ENCODE measurements at places on chromosomes 16 and 17.

- DNase-seq = no peak
Measured at GRCh38 chr17:28749516-28750177, 5.8 kb downstream of the TRAF4 start.

- DNase-seq = no peak
Measured at GRCh38 chr17:42002792-42003301, 14.4 kb downstream of the DNAJC7 start.

DNA sequence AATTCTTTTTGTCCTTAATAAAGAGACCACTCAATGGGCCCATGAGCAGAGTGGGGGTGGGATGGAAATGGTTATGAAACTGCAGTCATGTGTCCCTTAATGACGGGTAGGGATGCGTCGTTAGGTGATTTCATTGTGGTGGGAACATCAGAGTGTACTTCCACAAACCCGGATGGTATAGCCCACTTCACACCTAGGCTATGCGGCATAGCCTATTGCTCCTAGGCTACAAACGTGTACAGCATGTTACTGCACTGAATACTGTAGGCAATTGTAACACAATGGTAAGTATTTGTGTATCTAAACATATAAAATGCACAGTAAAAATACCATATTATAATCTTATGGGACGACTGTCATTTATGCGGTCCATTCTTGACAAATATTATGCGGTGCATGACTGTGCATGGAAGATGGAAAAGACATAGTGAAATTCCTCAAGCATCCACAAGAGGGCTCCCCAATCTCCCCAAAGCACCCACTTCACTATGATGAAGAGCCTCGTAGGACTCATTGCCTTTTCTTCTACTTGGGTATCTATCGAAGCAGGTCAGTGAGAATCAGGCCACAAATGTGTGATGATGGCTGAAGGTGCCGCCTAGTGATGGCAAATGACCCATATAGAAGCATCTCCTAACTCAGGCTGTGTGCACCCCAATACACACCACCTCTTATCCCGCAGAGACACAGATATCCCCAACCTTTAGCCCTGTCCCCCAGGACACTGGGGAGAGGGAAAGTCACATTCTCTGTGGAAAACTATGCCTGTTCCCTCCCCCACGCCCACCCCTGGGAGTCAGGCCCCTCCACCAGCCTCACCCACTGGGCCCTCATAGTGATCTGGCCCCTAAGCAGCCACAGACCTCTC lies 43.5 kb downstream of the TBX21 start:
- DNase-seq = peak; percentile 63

GRCh38 chr17:238071-238963 lies 56.9 kb upstream of the DOC2B start:
- DNase-seq = no peak

DNA sequence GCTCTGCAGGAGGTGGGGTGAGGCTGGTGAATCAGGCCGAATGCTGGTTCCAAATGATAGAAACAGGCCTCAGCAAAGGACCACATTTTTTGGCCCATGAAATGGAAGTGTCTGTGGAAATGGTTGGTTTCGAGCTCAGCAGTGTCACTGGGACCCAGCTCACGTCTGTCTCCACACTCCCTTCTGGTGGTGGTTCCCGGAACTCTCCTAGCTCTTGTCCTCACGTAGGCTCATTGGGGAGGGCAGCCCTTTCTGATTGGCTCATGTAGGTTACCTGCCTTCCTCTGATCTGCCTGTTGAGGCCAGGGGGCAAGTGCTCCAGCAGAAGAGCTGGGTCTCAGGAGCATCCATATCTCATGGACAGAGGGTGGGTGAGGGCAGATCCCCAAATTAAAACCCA lies 4.0 kb downstream of the ALG1 start:
- DNase-seq = no peak

DNA sequence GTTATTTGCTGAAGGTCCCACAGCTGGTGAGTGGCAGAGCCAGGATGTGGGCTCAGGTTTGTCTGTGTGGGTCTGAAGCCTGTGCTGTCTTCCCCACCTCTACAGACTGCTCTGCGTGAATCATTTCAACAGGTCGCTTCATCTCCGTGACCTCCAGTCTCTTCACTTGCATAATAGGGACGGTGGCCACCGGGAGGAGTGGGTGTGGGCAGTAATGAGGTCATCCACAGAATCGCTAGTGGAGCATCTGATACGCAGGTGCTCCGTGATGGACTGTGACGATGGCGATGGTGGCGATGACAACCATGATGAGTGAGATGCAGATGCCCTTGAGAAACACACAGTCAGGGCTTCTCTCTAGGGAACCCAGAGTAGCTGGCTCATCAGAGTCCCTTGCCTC lies 120.2 kb downstream of the RAP1GAP2 start:
- DNase-seq = no peak

GRCh38 chr17:74619077-74619673 lies 4.4 kb downstream of the CD300E start:
- no peak for DNase-seq

GRCh38 chr16:63473725-63474124 lies 1437.5 kb upstream of the CDH8 start:
- no peak for DNase-seq

DNA sequence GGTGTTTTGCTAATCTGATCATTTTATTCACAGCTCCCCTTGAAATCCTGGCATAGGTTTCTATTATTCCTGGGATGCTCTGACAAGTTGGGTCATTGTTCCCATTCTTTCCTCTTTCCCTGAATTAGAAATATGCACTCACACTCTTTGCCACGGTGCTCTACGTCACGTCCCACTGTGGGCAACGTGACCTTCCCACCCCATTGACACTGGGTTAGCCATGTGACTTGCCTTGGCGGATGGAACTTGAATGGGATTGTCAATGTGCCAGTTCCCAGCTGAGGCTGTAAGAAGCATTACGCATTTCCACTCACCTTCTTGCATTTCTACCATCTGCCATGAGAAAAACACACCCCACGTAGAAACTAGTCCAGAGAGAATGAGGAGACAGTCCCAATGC lies 492.4 kb downstream of the SHISA9 start:
- no peak for DNase-seq

- DNase-seq = no peak
Measured at GRCh38 chr17:65698381-65699061, 137.1 kb upstream of the AXIN2 start.

DNA sequence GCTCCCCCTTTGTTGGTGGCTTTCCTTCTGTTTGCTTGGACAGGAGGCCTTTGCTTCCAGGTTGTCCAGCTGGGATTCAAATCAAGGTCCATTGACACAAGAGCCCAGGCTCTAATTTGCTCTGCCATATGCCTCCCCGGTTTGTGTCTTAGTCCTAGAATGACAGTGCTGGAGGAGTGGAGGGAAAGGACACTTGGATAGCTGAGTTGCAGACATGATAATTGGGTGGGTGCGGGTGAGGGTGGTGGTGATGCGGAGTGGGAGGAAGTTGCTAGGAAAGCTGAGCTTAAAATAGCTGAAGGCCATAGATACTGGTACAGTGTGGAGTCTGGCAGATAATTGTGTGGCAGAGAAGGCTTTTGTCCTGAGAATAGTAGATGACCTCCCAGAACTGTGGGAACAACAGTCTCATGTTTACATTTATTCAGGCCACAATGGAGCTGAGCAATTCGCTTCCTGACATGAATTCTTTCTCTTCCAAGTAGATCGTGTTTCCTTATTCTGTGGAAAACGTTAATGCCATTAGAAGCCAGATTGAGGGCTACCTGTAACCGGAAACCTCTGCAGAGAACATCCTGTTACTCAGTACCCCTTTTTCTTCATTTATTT lies 23.8 kb downstream of the SEC14L1 start:
- DNase-seq = no peak

- DNase-seq = no peak
Measured at GRCh38 chr16:1545044-1546040, 11.9 kb downstream of the TMEM204 start.

DNA sequence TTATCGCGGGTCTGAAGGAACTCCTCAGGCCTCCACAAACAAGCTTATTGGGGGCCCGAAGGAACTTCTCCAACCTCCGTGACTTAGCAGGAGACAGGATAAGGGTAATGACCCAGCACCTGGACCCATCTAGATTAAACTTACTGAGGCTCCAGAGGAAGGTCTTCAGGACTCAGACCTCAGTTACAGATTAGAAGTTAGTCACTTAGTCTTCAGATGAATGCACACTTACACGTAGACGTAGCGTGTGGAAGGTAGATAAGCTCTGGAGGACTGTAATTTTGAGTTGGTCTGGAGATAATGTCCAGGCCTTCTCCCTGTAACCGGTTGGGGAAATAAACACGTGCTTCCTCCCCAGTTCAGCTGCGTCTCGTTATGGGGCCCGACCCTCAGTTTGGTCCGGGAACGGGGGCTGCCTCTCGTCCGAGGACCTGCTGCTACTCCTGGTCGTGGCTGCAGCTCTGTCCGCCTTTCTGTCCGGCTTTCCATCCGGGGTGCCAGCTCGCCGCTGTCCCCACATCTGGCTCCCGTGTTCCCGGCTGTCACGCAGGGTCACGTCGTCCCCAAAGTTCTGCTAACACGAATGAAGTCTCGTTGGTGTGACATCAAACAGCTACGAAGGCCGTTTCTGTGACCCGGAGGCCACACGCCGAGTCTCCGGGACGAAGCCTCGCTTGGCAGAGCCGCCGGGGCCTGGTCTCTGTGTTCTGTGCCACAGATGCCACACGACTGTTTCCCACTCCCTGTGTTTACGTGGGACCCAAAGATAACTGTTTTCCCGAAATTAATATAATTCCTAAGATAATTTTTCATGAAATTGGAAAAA lies 11.8 kb upstream of the SECTM1 start:
- DNase-seq = no peak

DNA sequence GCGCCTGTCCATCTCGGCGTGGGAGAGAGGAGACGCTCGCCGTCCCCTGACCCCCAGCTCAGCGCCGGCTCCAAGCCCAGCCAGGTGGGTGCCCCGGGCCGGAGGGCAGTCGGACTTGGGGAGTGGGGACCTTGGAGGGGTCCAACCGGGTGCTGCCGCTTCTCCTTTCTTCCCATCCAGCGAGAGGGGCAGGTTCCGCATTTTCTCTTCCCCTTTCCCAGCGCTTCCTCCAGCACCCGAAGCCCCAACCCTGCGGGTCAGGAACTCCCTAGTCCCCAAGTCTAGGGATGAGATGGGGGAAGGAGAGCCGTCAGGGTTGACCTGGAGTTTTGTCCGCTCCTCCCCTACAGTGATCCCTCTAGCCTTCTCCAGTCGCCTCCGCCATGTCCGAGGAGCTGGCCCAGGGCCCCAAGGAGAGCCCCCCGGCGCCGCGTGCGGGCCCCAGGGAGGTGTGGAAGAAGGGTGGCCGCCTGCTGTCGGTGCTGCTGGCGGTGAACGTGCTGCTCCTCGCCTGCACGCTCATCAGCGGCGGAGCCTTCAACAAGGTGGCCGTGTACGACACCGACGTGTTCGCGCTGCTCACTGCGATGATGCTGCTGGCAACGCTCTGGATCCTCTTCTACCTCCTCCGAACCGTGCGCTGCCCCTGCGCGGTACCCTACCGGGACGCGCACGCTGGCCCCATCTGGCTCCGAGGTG lies at the start of gene OTOP2:
Gene OTOP2, plus strand, starts transcription at position 24 of the 699 bp plus-strand sequence. Its CDS starts 360 bp downstream, at position 384.
- DNase-seq = no peak

DNA sequence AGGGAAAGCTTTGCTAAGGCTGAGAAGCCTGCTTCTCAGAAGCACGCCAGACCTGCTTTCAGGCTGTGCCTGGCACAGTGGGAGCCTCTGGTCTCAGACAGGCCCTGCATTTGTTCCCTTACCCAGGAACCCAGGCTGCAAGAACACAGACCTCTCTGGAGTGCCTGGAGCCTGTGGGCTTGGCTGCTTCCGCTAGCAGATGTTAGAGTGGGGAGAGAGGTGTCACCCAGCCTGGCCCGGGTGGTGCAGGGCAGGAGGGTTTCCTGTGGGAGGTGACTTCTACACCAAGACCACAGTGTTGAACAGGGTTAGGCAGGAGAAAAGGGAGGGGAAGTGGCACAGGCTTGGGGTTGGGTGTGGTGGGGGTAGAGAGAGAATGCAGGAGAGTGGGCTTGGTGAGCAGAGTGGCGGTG lies 35.8 kb upstream of the ADGRG1 start:
- no peak for DNase-seq

GRCh38 chr17:4946312-4946976 lies 1.9 kb downstream of the PFN1 start:
- no peak for DNase-seq

DNA sequence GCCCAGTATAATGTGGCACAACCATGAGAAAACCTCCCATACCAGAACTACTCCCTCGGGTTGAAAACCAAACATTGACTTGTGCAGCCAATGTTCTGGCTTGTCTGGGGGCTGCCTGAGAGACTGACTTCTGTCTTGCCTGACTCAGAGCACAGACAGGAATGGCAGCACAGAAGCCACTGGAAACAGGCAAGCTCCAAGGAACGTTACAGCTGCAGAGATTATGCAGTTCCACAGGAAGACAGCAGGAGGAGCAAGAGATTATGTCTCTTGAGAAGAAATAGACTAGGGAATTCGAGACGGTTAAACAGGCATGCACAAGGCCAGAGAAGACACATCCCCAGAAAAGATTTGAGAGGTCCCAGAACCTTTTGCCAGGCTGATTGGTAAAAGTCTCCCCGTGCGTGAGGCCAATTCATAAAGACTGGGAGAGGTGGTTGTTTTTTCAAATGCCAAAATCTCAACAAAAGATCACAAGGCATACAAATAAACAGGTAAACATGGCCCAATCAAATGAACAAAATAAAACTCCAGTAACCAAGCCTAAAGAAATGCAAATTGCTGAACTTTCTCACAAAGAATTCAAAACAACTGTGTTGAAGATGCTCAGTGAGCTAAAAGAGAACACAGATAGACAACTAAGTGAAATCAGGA lies 90.6 kb upstream of the CDH5 start:
- DNase-seq = peak; percentile 43

GRCh38 chr17:9974448-9975381 lies 69.6 kb upstream of the RCVRN start:
- no peak for DNase-seq

DNA sequence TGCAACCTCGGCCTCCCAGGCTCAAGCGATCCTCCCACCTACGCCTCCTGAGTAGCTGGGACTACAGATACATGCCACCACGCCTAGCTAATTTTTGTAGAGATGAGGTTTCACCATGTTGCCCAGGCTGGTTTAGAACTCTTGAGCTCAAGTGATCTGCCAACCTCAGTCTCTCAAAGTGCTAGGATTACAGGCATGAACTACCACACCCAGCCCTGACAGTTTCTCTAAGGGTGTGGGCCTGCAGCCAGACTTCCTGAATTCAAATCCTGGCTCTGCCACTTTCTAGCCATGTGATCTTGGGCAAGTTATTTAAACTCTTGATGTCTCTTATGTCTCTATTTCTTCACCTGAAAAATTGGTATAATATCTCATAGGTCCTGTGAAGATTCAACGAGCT lies 5.6 kb downstream of the CUEDC1 start:
- no peak for DNase-seq

DNA sequence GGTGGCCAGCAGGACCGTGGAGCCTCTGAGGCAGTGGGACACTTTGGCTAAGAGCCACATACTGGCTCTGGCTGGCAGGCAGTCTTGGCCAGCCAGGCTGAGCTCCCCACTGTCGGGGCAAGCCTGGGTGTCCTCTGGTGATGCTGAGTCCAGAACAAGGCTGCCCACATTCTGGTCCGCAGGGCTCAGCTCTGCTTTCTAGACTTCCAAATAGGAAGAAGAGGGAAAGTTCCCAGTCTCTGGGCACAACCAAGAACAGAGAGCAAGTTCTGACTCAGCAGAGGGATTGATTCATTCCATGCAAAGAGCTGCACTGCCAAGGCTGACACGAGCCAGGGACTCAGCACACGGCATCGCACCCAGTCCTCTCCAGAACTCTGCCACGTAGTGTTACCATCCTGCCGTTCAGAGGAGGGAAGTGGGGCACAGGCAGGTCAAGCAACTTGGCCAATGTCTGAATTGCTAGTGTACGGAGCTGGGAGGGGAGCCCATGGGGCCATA lies 58.9 kb downstream of the NOS2 start:
- DNase-seq = no peak
